ENCODE measurements at places on chromosomes 2 and 18.

DNA sequence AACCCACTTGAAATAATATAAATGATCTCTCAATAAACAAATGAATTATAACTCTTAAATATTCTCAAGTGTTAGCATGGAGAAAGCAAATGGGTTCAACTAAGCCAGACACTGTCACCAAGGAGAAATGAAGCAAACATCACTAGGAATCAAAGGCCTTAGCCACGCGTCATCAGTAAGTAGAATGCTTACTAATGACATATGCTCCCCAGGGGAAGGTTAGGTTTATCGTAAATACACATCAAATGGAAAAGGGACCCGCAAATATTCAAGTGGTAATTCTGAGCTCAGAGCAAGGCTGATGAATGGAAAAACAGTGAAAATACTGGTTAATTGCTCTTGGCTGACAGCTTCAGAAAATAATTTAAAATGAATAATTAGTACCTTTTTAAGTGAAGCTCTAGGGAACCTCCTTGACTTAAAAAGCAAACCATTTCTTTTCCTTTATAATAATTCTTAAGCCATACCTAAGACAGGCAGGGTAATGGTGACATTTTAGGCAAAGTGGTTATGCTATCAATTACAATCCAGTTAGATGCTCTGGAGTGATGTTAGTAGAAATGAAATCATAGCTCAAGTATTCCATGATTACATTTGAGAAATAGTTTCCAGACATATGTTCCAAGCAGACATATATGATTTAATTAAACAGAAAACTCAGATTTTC, 101.5 kb downstream of the ALPK2 start:
- no peak for DNase-seq

- no peak for DNase-seq
Observed at GRCh38 chr18:402129-402528, 98.4 kb downstream of the COLEC12 start.

GRCh38 chr2:223725494-223725893, 111.9 kb downstream of the AP1S3 start:
- peak; percentile 80 for DNase-seq

DNA sequence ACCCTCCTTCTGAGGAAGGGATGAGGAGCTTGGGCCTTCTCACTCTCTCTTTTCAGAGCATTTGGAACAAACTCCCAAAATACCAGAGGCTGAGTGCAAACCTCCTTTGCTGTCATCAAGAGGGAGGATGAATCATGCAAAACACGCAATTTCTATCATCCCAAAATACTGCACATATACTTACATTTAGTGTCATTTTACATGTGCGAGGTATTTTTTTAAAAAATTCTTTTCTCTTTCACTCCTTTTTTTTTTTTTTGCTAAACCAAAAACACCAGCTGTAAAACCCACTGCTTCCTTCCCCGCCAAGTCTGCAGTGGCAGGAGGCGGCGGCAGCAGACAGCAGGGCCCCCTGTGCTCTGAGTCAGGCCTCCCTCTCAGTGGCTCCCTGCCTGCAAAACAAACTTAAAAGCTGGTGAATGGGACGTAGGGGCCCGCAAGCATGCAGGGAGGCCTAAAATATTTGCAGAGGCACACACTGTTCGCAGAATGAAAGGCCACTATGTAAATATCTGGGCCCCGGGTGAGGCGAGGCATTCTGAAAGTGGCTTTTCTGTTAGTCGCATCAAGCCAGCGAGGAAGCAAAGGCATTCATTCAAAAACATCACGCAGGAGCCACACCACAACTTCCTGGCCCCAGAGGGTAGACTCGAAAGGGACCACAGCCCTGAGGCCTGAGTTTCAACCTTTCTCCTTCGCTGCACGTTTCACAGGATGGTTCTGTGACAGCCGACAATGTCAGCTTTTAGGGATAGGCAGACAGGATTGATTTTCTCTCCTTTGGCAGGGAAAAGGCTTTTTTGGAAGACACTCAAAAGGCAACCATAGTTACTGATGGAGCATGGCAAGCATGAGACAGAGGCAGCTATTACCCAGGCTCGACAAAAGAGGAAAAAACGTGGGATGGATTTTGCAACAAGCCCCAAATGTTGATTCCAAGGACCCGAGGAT, 73.4 kb downstream of the ACTR2 start:
- no peak for DNase-seq

DNA sequence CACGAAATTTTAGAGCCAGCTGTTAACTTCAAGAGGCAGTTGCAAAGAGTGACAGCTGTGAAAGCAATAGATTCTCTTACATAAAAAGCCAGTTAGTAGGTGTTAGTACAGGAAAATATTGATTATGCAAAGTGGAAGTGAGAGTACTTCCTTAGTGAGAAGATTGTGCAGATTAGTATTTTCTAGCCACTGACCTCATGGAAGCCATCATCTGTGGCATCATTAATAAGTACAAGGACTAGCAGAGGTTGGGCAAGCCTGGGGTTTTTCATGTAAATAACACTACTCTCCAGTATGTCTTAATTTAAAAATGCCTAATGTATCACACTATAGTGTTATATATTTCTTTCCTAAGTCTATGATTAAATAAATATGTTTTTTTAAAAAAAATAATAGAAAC, 166.2 kb upstream of the DTNA start:
- no peak for DNase-seq

DNA sequence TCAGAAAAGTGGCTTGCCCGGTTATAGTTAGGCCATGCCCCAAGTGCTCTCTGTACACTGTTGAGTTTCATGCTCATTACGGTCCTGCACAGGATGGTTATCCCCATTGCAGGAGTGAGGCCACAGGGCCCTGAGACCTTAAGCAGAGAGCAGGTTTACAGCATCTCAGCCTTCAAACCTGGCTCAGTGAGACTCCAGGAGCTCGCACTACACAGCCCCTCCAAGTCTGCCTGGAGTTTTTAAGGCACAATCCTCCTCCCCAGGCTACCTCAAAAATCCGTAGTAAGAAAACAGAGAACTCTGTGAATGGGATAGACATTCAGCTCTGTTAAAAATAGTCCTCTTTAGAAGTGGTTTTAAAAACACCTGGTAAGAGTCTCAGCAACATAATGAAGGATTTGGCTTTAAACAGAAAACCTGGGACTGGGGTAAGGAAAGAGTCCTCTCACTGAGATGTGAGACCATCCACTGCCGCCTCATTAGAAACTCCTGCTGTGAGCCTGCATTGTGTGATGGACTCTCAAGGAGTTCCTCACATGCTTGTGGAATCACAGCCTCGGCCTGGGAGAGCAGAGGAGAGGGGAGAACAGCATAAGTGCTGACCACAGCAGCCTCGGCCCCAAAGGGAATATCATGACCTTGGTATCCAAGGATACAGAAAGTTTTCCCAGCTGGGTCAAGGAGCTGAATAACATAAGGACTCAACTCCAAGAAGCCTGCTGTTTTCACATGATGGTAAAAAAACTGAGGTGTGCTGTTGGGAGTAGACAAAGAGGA, 214.8 kb downstream of the ATAD2B start:
- peak; percentile 45 for DNase-seq

GRCh38 chr2:28340312-28341202, 52.1 kb upstream of the FOSL2 start:
- no peak for DNase-seq
